ENCODE measurements at places on chromosomes 6 and 20.

GRCh38 chr20:33645396-33645795 is 16.7 kb upstream of the C20orf144 start:
- DNase-seq: no peak

DNA sequence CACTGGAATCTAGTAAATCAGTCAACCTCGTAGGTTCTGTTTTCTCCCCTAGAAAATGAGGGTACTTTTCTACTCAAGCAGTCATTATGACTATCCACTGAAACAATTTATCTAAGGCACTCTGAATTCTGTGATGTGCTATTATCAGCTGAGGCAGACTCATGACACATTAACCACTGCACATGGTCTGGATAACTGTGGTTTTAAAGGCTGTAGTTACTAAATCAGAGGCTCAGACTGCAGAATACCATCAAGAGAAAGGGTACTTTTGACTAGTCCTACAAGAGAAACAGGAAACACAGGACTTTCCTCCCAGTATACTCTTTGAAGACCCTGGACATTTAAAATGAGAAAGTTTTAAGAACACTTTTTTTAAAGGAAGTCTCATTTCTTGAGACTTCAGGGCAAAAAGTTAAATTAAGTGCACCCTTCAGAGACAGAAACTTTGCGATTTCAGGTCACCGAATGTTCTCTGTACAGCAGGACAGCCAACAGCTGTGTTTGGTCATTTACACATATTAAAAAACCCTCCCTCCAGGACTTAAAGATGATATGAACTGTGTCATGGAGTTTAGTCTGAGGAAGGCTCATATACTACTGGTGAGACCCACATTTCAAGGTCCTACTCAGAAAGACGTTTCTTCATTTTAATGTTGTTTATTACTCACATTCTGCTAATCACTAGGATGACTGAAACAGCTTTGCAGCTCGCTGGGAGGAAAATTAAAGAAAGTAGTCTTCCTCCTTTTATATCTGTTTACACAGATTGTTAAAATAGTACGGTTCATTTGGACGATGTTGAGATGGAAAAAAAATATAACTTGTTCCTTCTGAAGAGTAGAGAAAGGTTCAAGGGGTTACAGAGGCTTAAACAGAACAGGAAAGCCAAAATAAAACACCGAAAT is 19.9 kb downstream of the ATXN1 start:
- no peak for DNase-seq

DNA sequence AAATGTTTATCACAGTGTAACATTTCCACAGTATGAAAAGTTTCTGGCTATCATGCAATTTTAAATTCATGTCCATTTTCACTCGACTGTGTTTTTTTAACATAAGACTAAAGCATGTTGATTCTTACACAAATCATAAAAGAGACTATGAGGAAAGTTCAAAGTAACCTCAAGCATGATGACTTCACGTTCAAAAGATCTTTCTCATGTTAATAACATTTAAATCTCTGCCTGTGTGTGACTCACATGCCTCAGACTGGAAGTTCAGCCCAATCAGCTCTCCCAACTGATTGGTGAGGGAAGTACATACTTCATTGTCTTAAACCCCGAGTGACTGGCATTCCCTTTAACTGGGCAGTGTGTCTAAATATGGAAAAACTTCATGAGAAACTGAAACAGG is 37.4 kb downstream of the ATXN1 start:
- DNase-seq: no peak

GRCh38 chr20:40902661-40903060 is 126.0 kb upstream of the TOP1 start:
- DNase-seq: no peak

GRCh38 chr6:31462964-31463870 is 34.7 kb upstream of the MICB start:
- DNase-seq: peak; percentile 95

Measured in stomach (tissue), 19 donors.